Trophoblast cell (in vitro differentiated cells and primary cell): ENCODE measurements at places on chromosomes 5 and 9.

DNA sequence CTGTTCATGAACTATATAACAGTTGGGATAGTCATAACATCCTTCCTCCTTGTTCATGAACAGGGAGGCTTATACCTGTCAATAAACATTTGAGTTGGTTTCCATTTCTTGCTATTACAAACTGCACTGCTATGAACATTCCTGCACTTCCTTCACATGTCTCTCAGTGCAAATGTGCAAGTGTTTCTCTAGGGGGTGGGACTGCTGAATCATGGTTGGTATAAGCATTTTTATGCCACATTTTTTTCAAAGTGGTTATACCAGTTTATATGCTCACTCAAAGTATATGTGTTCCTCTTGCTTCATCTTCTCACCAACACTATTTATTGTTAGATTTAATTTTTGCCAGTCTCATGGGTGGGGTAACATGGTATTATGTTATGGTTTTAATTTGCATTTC, 25.8 kb upstream of the TPD52L3 start:
- DNase-seq: peak; percentile 73

GRCh38 chr9:83019246-83019645, 43.7 kb downstream of the RASEF start:
- DNase-seq: no peak

GRCh38 chr5:56116599-56117141, 116.5 kb downstream of the ANKRD55 start:
- DNase-seq: no peak

GRCh38 chr9:134358662-134359319, 32.5 kb downstream of the RXRA start:
- peak; percentile 79 for DNase-seq

- DNase-seq: no peak
These were observed 21.7 kb downstream of the CXXC5 start for GRCh38 chr5:139669662-139670368.

DNA sequence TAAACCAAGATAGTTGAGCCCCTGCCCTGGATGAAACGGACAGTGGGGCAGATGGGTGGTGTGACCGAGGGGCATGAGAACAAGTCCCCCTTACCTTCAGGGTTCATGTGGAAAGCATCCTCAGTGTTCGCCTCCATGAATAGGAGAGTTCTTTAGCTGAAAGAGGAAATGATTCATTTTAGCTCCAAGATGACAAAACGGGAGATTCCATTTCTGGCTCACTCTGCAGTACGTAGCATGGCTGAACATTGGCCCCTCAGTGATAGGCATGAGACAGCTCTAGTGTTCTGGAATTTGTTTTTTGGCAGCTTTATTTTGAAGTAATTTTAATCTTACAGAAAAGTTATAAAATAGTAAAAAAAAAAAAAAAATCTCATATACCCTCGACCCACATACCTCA, 70.2 kb upstream of the AGXT2 start:
- peak; percentile 18 for DNase-seq

- no peak for DNase-seq
These were observed 38.9 kb downstream of the DOCK8 start for GRCh38 chr9:253539-253938.

DNA sequence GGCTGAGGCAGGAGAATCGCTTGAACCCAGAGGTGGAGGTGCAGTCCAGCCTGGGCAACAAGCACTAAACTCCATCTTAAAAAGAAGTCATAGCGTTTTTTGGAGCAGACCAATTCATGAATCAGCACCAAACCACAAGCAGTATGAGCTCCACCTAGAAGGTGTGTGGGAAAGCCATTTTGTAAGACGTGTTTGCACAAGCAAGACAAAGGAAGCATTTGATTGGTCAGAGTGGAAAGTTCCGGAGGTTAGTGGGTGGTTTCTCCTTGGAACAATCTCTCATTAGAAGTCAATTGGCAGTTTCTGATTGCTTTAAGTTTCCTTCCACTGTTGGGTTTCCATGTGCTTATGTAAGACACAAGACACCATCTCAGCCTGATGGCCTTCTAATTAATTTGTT, 5.0 kb downstream of the SRD5A1 start:
- no peak for DNase-seq

- no peak for DNase-seq
These were observed 48.8 kb upstream of the PLCXD3 start for GRCh38 chr5:41559184-41559583.
